ENCODE measurements at places on chromosomes 4 and X.

DNA sequence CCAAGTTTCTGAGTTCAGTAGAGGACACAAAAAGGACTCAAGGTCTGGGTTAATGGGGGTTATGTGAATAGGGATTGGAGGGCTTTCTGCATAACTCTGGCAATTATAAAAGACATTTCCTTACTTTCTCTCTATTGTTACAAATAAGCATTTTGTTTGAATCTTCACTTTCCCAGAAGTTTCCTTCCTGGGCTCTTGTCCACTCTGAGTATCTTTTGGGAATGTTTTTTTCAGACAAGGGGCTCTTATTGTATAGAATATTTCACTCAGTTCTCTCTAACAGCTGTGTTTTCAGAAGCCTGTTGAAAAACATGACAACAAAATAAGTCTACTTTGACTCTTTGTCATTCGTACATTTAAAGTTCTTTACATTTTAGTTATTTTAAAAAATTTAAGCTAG, 57.6 kb upstream of the MAP9 start:
- DNase-seq = no peak

- DNase-seq = no peak
These were observed 104.0 kb upstream of the BMP2K start for GRCh38 chr4:78671903-78672815.

DNA sequence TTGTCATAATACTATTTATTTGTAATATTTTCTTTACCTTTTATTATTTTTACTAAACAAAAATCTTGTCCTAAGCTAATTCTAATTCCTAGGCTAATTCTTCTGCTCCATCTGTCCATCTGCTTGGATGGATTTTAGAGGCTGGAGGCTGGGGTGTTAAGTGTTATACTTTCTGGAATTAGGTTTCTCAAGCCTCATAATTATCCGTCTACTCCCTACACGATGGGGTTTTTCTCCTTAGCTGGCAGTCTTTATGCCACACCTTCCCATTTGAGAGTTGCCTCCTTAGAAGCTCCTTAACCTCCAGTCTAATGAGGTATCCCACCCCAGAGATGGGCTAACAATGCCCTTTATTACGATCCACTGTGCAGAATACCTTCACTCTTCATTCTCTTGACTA, 37.6 kb upstream of the LGI2 start:
- no peak for DNase-seq

DNA sequence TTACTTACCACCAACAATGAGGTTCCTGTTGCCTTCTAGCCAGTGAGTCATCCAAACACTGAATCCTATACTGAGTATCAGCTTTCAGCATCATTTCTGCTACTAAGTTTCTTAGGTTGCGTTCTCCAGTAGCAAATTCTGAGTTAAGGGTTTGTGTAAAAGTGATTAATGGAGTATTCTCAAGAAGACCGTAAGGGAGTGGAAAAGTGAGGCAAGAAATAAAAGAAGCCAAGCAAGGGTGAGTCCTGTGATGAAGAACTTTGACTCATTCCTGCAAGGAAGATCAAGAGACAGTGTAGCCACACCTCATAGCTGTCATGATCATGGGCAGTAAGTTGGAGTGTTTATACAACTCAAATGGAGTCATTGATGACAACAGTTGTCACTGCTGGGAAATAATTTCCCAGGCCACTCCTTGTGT, 446.2 kb downstream of the RAPGEF2 start:
- no peak for DNase-seq

GRCh38 chr4:158625544-158625943, 46.1 kb downstream of the C4orf46 start:
- no peak for DNase-seq

DNA sequence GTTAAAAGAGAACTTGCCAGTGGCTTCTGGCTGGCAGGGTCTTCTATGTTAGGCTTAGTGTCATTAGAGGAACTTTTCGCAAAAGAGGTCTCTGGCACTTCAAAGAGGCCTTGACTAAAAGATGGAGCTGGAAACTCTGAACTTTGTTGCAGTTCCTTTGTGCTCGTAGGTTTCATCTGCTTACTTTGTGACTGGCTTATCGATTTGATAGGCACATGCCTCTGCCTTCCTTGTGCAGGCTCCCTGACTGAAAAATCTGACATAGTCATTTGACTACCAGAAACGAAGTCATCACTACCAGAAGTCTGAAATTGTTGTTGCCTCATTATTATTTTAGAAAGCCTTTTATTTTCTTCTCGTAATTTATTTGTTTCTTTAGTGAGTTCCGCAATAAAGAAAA, 93.9 kb upstream of the IL13RA1 start:
- no peak for DNase-seq

DNA sequence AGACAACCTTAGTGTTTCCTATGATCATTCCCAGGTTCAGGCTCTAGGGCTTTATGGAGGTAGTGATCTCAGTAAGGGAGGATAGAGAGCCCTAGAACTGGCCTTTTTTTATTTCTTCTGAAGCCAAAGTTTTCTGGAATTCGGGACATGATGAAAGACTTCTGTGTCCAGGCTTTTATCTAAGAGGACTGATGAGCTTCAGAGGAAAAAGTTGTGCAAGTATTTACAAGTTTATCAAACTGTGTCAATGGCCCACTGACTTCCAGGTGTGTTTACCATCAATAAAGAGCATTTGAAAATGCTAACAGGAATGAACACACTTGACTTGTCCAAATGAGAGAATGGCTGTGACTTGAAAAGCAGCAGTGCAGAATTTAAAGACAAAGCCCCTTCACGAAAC, 254.6 kb downstream of the DCTD start:
- DNase-seq = no peak

Measured in CD4-positive, alpha-beta T cell treated with Interleukin-17A for 4 hours (primary cell).